Iris pigment epithelial cell (primary cell): ENCODE measurements at places on chromosomes 6 and 20.

DNA sequence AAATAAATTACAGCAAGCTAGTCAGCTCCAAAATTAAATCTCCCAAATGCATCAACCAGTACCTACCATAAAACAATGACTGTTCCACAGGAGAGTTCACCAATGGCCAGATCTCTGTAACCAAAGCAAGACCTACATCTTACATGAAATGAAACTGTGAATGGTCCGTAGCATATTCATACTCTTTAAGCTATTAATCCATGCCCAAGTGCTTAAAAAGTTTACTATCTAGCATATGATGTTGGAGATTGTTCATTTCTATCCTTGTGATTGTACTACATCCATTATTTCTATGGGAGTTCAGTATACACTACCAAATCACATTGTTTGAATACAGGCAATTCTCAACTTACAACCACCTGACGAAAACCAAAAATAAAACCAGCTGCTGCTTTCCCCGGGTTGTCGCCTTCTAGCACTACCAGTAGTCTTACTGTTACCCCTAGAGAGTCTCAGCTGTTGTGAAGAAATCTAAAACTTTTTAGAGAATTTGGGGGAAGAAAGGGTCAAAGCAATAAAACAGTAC is 38.0 kb downstream of the HIVEP2 start:
- DNase-seq = no peak

- no peak for DNase-seq
Observed at GRCh38 chr20:48681873-48682426, 145.8 kb downstream of the PREX1 start.

- peak; percentile 48 for DNase-seq
Observed at GRCh38 chr6:96235927-96236326, 220.2 kb downstream of the FUT9 start.

DNA sequence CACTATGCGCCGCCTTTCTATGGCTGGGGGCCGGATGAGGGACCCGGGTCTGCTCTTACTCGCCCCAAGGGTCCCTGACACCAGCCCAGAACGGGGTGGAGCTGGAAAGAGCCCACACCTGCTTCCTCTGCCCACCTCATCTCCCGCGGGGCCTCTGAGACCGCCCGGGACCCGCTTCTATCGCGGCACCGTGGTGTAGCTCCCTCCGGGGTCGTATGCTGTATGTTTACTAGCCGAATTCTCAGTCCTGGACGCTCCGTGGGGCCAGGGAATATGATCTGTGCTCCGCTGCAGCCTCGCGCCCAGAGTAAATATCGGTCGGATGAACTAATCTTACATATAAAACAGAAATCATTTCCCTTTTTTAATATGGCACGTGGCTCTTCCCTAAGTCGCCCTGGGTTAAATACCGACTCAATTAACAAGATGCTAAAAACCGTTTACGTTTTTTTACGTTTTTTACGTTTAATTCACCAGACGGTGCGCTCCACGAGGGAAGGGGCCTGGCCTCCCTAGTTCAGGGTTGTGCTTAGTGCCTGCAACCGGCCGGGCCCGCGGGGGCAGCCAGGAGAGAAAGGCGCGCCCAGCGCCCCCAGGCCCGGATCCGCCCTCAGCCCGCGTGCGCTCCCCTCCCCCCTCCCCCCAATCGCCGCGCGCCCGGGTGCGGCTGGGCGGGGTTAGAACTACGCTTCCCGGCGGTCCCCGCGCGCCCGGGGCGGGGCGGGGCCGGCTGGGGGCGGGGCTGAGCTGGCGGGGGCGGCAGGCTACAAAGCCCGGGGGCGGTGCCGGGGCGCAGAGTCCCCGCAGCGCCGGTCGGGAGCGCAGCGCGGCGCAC is at the start of gene RBM38:
TSS of gene RBM38 (plus strand) at position 793 of the 835 bp plus-strand sequence. CDS start 186 bp downstream, outside the sequence.
- DNase-seq = peak; percentile 49

GRCh38 chr6:136816656-136817055 is 5.7 kb upstream of the PEX7 start:
- DNase-seq = no peak

- DNase-seq = peak; percentile 86
Observed at GRCh38 chr20:49982346-49983122, at the start of gene SNAI1. TSS of gene SNAI1 (plus strand) at chr20:49982980. CDS start at chr20:49983060, 80 bp downstream.

GRCh38 chr20:41052742-41053419 is 24.3 kb downstream of the TOP1 start:
- DNase-seq = peak; percentile 86
